Left renal cortex interstitium (tissue), 4 donors: ENCODE measurements at places on chromosomes 16 and 17. TPM values are rescaled to one million over a fixed set of nuclear protein-coding genes. Genes with fewer than 3 reads are reported as not detected.

- no peak for DNase-seq
Observed at GRCh38 chr17:53659181-53659580, 163.5 kb upstream of the KIF2B start.

GRCh38 chr16:9334103-9334502 is 242.7 kb downstream of the HAPSTR1 start:
- no peak for DNase-seq

The USP32 gene
- 47.9 TPM for polyA plus RNA-seq

DNA sequence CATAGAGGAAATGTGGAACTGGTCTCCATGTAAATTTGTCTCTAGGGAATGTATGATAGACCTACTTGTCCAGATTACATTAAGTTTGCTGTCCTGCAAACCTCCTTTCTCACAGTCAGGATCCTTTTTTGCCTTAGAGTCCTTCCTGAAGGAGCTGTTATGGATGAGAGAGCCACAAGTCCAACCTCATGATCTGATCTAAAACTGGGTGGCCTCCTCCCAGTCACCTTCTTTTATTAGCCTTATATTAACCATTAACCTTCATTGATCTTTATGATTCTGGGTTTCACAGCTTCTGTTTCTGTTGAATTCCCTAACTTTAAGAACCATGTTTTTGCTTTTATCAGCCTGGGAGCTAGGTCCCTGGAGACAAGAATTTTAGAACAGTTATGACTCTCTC is 64.1 kb downstream of the NEUROD2 start:
- DNase-seq, result no peak

DNA sequence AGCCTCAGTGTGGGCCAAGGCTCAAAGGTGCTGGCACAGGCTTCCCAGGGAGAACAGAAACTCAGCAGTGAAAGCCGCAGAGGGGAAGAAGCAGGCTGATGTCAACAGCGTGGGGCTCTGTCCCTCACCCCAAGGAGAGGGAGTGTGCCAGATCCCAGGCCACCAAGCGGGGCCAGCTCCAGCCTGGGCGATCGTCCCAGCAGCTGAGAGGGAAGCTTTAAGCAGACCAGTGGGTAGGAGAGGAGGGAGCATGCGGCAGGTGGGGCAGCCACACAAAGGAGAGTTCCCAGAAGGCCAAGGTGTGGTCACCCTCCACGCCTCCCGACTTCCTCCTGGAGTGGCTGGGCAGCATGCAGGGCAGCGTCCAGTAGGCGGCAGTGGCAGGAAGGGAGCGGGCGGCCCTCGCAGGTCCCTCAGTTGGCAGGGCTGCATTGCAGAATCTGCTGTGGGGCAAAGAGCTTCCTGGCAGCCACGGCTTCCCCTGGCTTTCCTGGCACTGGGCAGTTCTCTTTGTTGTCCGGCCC is 6.0 kb downstream of the SYNGR2 start:
- DNase-seq, result no peak

The PYY gene
- polyA plus RNA-seq, result 0.33 TPM

- no peak for DNase-seq
Observed at GRCh38 chr17:65527381-65527780, 34.1 kb downstream of the AXIN2 start.

GRCh38 chr16:74611721-74612120 is 4.8 kb upstream of the GLG1 start:
- no peak for DNase-seq
